ENCODE measurements at places on chromosomes 11 and 22.

GRCh38 chr11:46369458-46370152 is 11.9 kb upstream of the MDK start:
- DNase-seq, result peak; percentile 36

DNA sequence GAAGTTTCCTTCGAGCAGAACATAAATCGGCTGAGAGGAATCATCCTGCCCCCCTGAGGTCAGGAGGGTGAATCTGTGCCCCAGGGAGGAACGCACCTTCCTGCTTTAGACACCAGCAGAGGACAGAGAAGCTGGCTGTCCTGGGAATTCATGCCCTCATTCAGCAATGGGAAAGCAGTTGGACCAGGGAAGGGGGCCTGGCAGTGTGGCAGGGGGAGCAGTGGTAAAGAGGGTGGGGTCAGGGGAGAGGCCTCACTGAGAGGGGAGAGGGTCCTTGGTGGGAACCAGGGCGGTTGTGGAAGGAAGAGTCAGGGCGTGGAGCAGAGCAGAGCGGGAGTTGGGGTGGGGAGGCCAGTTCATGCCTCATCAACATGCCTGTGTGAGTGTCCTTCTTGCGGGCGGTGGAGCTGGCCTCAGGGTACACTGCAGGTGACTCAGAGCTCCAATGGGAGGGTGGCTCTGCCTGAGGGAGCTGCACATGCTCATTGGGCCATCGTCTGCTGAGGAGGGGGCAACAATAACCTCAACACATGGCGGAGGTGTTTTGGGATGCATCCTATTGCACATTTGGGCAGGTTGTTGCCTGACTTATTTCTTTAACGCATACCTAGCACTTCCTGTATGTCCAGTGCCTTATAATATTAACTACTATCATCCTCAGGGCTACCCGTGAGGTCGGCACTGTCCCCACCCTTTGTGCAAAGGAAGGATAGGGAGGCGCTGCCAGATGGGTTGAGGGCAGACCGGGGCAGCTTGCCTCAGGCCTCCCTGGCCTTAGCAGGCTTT is 23.2 kb downstream of the MED15 start:
- no peak for DNase-seq

DNA sequence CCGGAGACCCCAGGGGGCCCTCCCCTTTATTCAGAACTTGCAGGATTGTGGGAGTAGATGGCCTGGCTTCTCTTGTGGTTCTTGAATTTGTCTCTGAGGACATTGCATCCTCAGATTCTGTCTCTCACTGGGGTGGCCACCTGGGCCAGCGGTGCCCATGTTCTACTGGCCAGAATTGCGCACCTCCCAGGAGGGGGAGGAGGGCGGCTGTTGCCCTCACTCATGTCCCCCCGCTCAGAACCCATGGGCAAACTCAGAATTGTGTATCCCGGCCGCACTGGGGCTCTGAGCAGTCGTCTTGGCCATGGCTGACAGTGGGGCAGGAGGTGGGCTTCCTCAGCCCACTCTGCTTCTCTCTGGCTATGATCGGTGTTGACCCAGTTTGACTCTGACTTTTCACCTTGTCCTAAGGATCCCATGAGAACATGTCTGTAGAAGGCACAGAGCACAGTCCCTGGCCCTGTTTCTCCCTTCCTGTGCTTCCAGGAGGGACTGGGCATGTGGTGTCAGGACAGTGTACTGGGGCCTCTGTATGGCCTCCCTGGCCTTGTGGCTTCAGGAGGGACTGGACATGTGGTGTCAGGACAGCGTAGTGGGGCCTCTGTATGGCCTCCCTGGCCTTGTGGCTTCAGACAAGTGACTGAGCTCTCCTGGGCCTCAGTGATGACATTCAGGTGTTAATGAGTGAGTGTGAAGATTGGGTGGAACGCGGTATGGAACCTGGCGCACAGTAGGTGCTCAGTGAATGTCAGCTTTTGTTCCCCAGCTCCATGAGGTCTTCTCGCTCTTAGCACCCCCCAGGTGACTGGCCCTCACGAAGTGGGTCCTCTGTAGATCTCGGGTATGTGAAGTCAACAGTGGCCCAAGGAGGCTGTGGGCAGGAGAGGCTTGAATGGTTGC is 99.3 kb downstream of the TBC1D22A start:
- no peak for DNase-seq

DNA sequence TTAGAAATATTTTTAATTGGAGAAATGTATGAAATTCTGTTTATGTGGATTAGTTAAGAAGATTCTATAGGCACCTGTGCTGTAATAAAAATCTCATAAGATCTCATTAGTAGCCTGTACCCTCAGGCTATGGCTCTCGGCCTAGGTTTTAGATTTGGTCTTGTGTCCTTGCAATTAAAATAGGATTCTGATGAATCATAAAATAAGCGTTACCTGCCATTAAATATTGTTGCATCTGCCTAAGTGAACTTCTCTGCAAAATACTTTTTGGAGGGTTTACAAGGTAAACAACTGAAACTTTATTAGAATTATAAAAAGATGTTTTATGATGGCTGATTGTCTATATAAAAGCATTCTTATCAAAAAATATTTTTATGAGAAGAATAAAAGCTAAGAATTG is 804.1 kb upstream of the ANO3 start:
- DNase-seq, result no peak

- DNase-seq, result no peak
Measured at GRCh38 chr11:92528001-92528400, 303.4 kb downstream of the FAT3 start.

DNA sequence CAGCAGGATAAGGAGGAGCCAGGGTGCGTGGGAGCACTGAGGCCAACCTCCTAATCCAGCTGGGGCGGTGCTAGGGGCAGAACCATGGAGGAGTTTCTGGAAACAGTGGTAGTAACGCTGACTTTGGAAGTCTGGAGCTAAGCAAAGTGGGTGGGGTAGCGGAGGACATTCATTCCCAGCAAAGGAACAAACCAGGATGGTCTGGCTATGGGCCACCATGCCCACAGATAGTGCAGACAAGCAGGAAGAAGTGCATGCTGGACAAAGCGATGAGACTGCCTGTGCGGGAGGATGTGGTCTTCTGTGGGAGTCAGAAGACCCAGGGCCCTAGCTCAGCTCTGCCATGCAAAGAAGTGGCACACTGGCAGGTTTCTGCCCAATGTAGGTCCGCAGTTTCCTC is 71.6 kb upstream of the CSNK2A3 start:
- DNase-seq, result no peak

DNA sequence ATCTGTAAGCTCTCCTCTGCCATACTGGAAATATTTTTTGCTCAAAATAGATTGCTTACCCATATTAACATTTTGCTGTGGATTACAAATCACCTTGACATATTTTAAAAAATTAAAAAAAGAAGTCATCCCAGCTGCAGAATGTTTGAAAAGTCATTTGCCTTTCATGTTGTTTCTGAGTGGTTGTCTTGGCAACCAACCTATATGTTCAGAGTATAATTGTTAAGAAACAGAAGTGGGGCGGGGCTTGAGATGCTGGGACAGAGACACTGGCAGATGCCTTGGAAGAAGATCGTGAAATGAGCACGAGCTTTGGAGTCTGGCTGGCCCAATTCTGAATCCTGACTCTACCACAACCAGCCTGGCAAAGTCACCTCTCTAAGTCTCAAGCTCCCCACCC is 348.2 kb downstream of the LARGE1 start:
- no peak for DNase-seq

- DNase-seq, result no peak
Measured at GRCh38 chr11:19628018-19628417, 84.6 kb upstream of the NAV2 start.

GRCh38 chr11:122642971-122643370 is 12.6 kb upstream of the UBASH3B start:
- no peak for DNase-seq

DNA sequence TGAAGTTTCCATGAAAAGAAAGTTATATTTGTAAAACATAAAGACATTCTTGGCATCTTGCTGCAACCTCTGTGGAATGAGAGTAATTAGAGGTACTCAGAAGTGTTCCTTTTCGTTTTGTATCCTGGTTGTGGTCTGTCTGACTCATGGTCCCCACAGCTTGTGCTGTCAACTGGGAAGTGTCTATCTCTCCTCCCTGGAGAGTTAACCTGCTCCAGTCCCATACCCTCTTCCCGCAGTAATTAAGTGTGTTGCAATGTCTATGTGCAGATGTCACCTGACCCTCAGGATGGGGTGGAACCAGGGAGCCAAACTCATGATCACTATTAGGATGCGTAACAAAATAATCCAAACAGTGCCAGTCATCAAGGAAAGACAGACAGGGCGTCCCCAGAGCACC is 23.0 kb upstream of the ZDHHC13 start:
- no peak for DNase-seq

DNA sequence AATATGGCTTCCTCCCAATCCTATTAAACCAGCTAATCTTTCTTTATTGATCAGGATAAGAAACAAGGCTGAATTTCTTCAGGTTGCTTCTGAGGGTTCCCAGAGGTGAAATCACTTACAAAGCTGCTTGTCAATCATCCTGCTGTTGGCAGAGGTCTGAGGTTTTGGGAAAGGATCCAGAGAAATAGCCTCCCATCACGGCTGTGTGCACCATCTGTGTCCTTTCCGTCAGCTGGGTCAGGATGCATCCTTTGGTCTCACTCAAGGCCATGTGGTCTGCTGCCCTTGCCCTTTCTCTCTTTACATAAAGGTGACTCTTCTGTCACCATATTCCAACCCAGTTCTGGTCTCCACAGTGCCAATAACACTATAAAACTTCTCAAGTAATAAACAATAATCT is 113.4 kb upstream of the TEAD1 start:
- DNase-seq, result no peak

GRCh38 chr11:124179310-124179709 is 3.8 kb upstream of the OR10D3 start:
- no peak for DNase-seq

GRCh38 chr11:119493712-119494111 is 70.7 kb upstream of the THY1 start:
- DNase-seq, result no peak

GRCh38 chr11:64090806-64091516 is 55.2 kb downstream of the FLRT1 start:
- DNase-seq, result no peak
